GM12864 (cell line): ENCODE measurements at places on chromosomes 5 and 9.
A peak's percentile ranks its signal among the peaks of the same experiment; 100 is the strongest.

GRCh38 chr9:112443200-112443599 lies 43.4 kb upstream of the KIAA1958 start:
- DNase-seq: no peak

- DNase-seq: no peak
These were observed 211.5 kb downstream of the PCSK5 start for GRCh38 chr9:76101947-76102346.

- DNase-seq: peak; percentile 48
These were observed 56.4 kb downstream of the NEURL1B start for GRCh38 chr5:172697123-172698121.

DNA sequence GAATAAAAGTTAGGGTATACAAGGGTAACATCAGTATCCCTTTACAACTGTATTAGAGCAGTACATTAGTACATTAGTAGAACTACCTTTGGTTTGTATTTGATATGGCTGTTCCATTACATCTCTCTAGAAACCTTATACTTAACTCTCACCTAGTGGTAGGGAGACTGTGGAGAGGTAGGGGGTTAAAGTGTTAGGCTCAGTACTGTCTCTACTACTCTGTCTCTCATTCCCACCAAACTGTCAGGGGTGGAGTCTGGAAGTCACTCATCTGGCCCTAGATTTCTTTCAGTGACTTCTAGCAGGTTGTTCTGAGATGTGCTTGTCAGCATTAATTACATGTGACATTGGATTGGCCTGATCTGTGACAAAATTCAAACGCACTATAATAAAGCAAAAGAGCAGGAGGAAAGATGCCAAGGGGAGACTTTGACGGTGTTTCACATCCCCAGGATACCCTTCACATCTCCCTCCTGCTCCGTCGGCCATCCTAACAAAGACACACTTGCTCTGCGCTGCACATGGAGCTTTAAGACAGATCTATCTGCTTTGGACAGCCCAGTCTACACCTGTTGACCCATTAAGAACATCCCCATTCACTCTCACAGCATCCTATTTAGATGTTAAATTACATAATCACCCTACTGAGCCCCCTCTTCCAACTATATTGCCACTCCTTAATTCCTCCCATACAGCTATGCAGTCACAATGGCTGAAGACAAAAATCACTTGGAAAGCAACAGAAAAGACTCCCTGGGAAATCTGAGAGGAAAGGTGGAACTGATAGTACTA lies 1043.0 kb upstream of the DMAC1 start:
- no peak for DNase-seq

GRCh38 chr9:134942788-134943184 lies 25.1 kb upstream of the FCN1 start:
- no peak for DNase-seq

DNA sequence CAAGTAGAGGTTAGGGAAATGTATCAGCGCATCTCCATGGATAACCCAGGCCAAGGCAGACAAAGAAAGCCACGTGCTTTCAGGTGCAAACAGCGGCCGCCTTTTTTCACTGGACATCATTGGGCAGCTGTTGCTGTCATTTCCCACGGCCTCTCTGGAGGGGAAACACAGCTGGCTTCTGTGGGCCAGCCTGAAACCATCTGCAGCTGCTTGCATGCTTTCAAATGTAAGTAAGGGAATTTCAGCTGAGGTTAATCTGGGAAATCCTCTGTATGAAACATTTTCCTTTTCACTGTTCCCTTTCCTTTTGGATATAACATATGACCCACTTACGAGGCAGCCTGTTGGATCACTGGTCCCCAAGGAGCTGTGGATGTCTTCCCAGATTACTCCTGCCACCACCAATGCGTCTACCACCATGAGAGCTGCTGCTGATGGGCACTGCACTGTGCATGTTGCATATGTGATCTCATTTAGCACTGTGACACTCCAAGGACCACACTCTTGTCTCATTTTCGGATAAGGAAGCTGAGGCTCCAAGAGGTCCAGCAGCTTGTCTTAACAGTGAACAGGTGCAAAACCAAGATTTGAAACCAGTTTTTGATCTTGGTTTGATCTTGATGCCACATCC lies 106.3 kb downstream of the C9orf152 start:
- peak; percentile 49 for DNase-seq

DNA sequence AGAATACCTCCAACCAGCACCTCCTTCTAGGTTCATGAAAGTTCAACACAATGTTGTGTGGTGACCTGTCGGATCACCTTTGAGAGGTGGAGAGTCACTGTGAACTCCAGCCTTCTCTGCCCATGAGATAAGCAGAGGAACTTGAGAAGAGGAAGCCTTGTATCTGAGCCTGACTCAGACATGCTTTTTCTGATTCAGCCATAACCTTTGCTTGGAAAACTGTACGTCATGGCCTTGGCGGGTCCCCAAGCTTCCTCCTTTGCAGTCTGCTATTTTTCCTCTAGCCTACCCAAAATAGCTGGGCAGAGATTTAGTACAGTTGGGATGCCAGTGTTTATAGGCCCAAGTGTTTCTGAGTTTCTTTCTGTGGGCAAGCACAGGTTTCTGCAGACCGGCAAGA lies 274.7 kb downstream of the CETN3 start:
- DNase-seq: no peak

- DNase-seq: no peak
These were observed 532.1 kb upstream of the DMAC1 start for GRCh38 chr9:8331507-8332330.

DNA sequence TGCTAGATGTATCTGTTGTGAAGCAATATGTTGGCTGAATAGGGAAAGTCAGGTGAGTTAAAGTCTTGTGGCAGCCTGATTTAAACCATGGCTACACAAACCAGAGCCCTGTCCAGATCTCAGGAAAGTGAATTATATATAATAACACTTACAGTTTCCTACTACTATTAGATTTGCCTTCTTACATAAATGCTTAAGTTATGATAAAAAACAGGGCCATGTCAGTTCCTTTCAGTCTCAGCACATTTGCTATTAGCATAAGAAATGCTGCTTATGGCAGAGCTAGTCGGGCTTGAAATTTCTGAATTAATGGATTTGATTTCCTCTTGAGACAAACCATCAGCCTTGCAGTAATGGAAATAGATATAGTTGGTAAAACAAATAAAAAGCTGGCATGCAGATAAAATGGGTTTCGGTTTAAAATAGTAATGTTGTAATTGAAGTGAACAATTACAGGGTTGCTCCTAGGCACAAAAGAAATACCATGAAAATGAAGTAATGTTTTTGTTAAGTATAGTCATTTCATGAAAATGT lies 664.2 kb upstream of the ZNF608 start:
- DNase-seq: no peak

GRCh38 chr5:138459311-138459933 lies 5.9 kb upstream of the EGR1 start:
- DNase-seq: no peak

DNA sequence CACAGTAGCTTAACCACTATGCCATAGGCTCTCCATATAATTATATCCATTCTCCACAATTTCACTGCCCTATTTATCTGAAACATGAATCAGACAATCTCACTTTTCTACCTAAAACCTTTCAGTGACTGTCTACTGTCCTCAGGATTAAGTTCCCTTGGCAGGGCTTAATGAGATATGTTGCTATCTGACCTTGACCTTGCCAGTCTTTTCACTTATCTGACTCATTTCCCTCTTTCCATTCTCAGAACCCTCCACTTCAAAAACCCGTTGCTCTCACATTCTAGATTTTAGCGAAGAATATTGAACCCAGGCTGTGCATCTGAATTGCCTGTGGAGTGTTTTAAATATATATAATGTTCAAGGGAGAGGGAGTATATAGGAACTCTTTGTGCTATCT lies 452.1 kb upstream of the MPDZ start:
- no peak for DNase-seq
